ENCODE measurements at places on chromosomes 16 and 17. TPM values are rescaled to one million over a fixed set of nuclear protein-coding genes. Genes with fewer than 3 reads are reported as not detected.

Gene TBC1D3H
- polyA plus RNA-seq, result not detected

Gene ABCA10
- 0.22 TPM for polyA plus RNA-seq

Gene ZSCAN10
- not detected for polyA plus RNA-seq

Gene CDH11
- 32.7 TPM for polyA plus RNA-seq

Gene SLC22A31
- polyA plus RNA-seq, result 1.0 TPM

Gene CNTROB
- 24.9 TPM for polyA plus RNA-seq

Gene HCRT
- polyA plus RNA-seq, result not detected

Gene MGAT5B
- polyA plus RNA-seq, result 1.7 TPM

Gene PDIA2
- polyA plus RNA-seq, result 0.63 TPM

Gene SDR42E2
- 0.03 TPM for polyA plus RNA-seq

Gene NR1D1
- polyA plus RNA-seq, result 2.3 TPM

Gene CLEC19A
- not detected for polyA plus RNA-seq

Gene SLC2A4
- 0.12 TPM for polyA plus RNA-seq

Gene KCNAB3
- polyA plus RNA-seq, result 2.1 TPM

Gene HS3ST2
- polyA plus RNA-seq, result not detected

Gene AP2B1
- polyA plus RNA-seq, result 105 TPM

Gene EMC6
- polyA plus RNA-seq, result 148 TPM

Gene SHISA6
- not detected for polyA plus RNA-seq

Gene NPIPB13
- polyA plus RNA-seq, result 4.4 TPM

Gene SYCE1L
- 16.1 TPM for polyA plus RNA-seq

Gene SECTM1
- 2.3 TPM for polyA plus RNA-seq

Gene SNAI3
- 0.30 TPM for polyA plus RNA-seq

Gene FOXN1
- not detected for polyA plus RNA-seq

Gene ATP1B2
- not detected for polyA plus RNA-seq

Gene CCL14
- 29.8 TPM for polyA plus RNA-seq

Gene LCMT1
- polyA plus RNA-seq, result 23.5 TPM

Gene LRRC75A
- 8.1 TPM for polyA plus RNA-seq

Gene SDK2
- not detected for polyA plus RNA-seq

Gene PIGW
- 5.9 TPM for polyA plus RNA-seq

Gene ACAP1
- polyA plus RNA-seq, result not detected

Gene KRTAP4-9
- polyA plus RNA-seq, result not detected

Gene NATD1
- polyA plus RNA-seq, result 6.9 TPM

Gene TAT
- polyA plus RNA-seq, result not detected

Gene HERPUD1
- 105 TPM for polyA plus RNA-seq

Gene PIEZO1
- 298 TPM for polyA plus RNA-seq

Gene ROGDI
- 36.9 TPM for polyA plus RNA-seq

Gene PRSS53
- 4.6 TPM for polyA plus RNA-seq

Gene LDHD
- polyA plus RNA-seq, result 0.41 TPM

Gene MT1H
- polyA plus RNA-seq, result not detected

Gene HS3ST3B1
- polyA plus RNA-seq, result not detected

Gene MRPL45
- polyA plus RNA-seq, result 34.2 TPM

Gene GLIS2
- 5.1 TPM for polyA plus RNA-seq

Gene SCN4A
- polyA plus RNA-seq, result 0.02 TPM

Gene IGSF6
- not detected for polyA plus RNA-seq

Gene CCL22
- polyA plus RNA-seq, result not detected

Gene TCAP
- polyA plus RNA-seq, result 0.46 TPM

Measured in endothelial cell of umbilical vein (primary cell).